ENCODE measurements at places on chromosomes 16 and 17. TPM values are rescaled to one million over a fixed set of nuclear protein-coding genes. Genes with fewer than 3 reads are reported as not detected.

DNA sequence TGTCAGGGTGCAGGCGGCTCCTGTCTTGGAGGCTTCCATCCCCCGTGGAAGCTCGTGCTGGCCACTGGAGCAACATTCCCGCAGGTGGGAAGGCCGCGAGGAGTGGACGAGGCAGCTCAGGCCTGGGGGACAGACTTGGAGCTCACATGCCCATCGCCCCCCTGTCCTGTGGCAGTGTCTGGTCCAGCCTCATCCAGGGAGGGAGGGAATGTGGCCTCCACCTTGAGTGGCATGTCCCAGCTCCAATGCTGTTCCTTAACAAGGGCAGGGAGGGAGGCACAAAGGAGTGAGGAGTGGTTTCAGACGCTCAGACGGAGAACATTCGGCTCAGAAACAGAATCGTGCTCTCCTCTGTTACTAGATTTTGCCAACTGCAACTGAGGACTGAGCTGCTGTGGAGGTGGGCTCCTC lies 159.4 kb upstream of the CHMP6 start:
- no peak for DNase-seq

DNA sequence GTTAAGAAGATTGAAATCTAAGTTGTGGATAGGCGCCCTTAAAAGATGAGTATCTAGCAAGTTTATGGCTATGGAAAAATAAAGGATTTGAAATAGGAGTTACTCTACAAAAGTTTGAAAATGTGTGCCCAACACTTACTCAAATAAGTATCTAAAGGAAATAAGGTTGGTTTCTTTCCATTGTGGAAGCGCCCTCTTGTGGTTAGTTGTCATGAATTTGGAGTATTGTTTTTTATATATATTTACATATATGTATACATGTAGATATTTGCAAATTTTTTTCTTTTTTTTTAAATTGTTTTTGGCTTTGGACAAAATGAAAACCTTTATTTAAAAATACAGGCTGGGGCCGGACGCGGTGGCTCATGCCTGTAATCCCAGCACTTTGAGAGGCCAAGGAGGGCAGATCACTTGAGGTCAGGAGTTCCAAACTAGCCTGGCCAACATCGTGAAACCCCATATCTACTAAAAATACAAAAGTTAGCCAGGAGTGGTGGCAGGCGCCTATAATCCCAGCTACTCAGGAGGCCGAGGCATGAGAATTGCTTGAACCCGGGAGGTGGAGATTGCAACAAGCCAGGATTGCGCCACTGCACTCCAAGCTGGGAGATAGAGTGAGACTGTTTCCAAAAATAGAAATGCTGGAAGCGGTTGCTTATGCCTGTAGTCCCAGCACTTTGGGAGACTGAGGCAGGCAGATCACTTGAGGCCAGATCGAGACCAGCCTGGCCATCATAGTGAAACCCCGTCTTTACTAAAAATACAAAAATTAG lies 24.0 kb upstream of the VPS4A start:
- peak; percentile 72 for DNase-seq

BCO1 gene
- 0.60 TPM for total RNA-seq

PLLP gene
- 0.16 TPM for total RNA-seq

CES3 gene
- 3.4 TPM for total RNA-seq
